ENCODE measurements at places on chromosomes 1 and 21.

- no peak for DNase-seq
Observed at GRCh38 chr1:30845237-30845903, 63.2 kb downstream of the SDC3 start.

- DNase-seq, result no peak
Observed at GRCh38 chr21:44739316-44739715, 27.9 kb upstream of the TSPEAR start.

GRCh38 chr1:221816899-221817298 lies 75.0 kb upstream of the DUSP10 start:
- no peak for DNase-seq

DNA sequence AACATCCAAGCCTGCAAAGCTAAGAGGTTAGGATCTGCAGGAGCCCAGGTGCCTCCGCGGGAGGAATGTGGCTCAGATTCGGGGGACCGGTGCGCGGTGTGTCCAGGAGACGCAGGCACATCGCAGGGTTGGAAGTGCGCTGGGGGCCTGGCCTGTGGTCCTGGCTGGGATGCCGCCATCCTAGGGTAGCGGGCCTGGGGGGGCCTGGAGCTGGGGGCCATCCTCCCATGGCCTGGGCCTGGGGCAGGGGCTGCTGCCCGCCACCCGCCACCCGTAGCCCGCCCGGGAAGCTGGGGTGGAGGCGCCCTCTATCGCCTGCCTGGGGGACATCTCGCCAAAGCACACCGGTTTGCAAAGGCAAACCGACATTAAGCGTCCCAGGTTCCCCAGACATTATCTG lies 170.6 kb upstream of the ARHGEF16 start:
- no peak for DNase-seq

- DNase-seq, result no peak
Observed at GRCh38 chr1:175173531-175173930, 19.0 kb downstream of the KIAA0040 start.

DNA sequence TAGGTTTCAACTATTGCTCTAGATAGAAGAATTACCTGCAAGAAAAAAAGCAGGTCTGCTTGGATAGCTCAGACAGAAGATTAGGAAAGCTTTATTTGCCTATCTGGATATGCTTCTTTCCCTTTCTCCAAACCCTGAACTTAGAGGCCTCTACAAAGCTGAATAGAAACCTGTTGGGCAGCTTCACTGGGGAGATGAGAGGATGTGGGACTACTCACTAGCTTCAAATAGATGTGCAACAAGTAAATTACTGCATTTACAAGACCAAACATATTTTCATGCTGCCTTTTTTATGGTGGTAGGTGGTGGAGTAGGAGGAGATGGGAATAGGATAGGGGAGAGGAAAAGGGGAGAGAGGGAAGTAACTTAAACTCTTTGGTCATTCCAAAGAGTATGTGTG lies 6.4 kb downstream of the CLCA2 start:
- no peak for DNase-seq

GRCh38 chr21:28025111-28025510 lies 967.6 kb downstream of the LTN1 start:
- DNase-seq, result no peak

DNA sequence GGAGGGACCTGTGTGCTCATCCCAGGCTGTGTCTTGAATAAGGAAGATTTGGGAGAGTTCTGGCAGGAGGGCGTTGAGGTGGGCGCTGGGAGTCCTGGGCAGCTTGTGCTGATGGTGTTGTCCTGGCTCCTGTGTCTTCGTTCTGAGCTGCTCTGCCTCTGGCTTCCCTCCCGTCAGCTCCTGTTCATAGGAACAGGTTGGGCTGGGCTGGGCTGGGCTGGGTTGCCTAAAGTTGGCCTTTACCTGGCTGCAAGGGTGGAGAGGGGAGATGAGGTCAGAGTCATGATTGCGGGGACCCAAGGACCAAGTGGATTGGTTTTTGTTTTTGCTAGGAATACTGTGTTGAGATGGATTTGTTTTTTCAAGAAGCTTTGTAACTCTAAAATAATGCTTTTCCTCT lies 9.1 kb downstream of the NECAP2 start:
- no peak for DNase-seq

DNA sequence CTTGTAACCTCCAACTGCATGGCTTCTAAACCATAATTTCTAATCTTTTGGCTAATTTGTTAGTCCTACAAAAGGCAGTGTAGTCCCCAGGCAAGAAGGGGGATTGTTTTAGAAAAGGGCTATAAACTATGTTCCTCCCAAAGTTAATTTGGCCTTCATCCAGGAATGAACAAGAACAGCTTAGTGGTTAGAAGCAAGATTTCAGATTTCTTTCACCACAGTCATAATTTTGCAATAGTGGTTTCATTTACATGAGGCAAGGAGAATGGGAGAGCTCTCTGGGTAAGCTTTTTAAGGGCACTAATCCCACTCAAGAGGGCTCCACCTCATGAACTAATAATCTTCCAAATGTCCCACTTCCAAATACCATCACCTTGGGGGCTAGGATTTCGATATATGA lies 1353.9 kb downstream of the NCAM2 start:
- DNase-seq, result no peak

GRCh38 chr1:178075333-178075732 lies 18.6 kb upstream of the RASAL2 start:
- no peak for DNase-seq

- DNase-seq, result no peak
Observed at GRCh38 chr1:29583727-29584126, 347.4 kb downstream of the PTPRU start.

DNA sequence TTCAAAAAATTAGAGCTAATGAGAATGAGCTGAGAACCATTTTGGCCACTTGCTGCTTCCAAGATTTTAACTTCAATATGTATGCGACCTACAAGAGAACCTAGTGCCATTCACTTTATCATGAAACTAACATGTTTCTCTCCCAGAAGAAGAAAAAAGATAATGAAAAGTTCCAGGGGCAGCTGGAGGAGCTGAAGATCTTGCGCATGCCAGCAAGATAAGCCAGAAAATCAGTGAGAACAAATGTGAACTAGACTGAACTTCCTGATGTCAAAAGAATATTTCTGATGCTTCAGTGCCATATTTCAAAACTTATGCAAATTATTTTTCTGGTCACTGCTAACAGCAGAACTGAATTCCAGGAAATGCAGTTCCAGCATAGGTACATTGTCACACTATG lies 1265.1 kb downstream of the BRINP3 start:
- DNase-seq, result no peak

GRCh38 chr1:14755518-14756252 lies 157.2 kb downstream of the KAZN start:
- DNase-seq, result no peak

DNA sequence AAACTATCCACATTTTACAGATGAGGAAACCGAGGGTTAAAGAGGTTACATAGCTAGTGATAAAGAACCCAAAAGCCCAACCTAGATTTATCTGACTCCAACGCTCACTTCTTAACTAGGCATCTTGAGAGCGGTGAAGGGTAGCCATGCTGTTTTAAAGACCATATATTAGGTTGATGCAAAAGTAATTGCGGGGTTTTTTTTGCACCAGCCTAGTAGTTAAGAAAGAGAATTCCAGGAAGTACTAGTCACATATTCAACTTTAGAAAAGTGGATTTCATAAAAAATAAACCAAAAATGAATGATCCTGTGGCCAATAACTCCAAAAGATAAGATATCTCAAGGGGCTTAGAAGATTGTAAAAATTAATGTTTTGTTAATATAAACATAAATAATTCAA lies 162.1 kb downstream of the GLUL start:
- DNase-seq, result no peak

GRCh38 chr1:185560760-185561159 lies 173.4 kb upstream of the HMCN1 start:
- no peak for DNase-seq

GRCh38 chr1:114703242-114703641 lies 7.9 kb upstream of the AMPD1 start:
- no peak for DNase-seq

- no peak for DNase-seq
Observed at GRCh38 chr21:44684483-44684882, 2.5 kb upstream of the KRTAP12-1 start.

- DNase-seq, result no peak
Observed at GRCh38 chr1:180630408-180631193, 1.2 kb upstream of the XPR1 start.

DNA sequence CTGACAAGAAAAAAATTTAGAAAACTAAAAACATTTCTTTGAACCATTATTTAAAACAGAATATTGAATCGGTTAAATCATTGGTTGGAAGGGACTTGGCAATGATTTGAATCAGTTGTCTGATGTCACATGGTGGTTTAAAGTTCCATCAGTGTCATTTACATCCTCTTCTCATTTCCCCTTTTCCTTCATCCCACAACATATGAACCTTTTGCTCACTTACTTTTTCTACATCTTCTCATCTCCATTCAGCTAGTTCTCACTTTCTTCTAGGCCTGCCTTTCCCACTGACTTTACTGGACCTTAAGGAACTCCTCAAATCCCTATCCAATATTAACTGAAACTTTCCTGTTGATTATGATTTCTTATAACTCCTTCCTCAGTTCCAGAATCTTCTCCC lies 58.5 kb downstream of the PHACTR4 start:
- no peak for DNase-seq

DNA sequence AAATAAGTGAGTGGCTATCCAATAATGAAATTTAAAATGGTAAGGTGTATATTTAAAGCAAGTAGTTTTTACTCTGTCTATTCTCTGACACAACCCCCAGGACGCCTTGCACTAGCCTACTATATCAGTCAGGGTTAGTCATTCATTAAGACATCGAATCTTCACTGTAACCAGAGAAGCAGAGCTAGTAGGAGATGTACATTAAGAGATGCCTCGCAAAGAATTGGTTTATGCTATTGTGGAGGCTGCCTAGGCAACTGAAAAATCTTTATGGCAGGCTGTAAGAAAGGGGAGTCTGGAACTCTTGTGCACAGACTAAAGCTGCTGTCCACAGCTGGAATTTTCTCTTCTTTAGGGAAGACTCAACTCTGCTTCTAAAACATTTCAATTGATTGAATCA lies 28.8 kb downstream of the NTNG1 start:
- DNase-seq, result no peak

DNA sequence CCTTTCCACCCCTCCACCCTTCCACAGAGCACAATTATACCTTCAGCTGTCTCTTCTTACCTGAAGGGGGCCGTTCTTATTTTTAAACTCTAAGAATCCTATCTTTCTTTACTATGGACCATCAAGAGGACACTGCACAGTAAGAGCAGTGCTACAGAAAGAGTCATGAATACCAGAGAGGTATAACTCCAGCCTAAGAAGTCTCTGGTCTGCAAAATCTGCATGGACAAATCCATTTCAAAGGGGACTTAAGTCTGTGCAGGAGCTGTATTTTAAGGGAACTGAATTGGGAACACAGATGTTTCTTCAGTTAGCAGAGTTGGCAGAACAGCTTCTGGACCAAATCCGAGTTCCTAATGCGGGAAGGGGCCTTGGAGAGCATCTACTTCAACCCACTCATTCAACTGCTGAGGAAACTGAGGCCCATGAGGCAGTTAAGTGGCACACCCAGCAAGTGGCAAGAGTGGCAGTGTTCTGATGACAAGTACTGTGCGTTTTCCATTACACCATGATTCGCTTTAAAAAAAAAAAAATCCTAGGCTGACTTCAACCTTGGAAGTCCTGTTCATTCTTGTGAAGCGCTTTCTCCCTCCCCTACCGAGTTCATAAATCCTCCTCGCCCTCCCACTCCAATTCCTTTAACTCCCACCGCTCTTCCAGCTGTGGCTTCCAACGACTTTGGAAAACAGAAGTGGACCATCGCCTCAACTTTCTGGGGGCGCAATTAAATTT lies 1.8 kb downstream of the PLPP3 start:
- DNase-seq, result no peak

GRCh38 chr1:5793516-5793915 lies 198.7 kb downstream of the NPHP4 start:
- no peak for DNase-seq

GRCh38 chr1:85093644-85094043 lies 45.3 kb upstream of the MCOLN3 start:
- DNase-seq, result no peak

- DNase-seq, result no peak
Observed at GRCh38 chr21:42781150-42781970, 98.0 kb downstream of the WDR4 start.

GRCh38 chr1:206949208-206949607 lies 2.9 kb upstream of the PIGR start:
- no peak for DNase-seq

DNA sequence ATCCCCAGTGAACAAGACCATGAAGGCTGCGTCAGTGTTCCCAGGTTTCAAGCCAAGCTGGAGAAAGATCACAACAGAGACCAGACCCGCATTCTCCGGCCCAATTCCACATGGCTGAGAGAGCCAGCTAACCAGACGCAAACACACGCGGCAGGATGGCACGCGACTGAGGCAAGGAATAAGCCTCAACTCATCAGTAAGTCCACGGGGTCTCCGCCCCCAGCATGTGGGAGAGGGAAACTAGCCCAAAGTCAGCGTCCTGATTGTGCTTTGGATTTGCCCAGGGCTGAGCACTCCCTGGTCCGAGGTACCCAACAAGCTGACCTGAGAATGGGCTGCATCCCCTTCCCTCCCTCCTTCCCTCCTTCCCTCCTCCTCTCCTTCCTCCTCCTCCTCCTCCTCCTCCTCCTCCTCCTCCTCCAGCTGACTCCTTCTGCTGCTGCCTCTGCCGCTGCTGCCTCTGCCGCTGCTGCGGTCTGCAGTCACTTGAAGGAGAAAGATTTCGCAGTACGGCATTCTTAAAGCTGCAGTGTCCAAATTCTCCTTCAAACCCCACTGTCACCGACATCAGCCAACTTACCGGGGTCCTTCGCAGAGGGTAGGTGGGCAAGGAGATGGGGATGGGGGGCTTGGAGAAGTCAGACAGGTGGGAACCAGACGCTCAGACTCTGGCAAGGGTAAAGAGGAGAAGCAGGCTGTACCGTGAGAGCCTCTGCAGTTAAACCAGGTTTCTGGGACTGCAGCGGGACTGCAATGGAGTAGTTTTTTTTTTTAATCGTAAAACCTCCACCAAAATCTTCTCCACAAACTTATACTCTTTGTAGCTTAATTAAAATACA lies 33.0 kb upstream of the H6PD start:
- DNase-seq, result no peak

DNA sequence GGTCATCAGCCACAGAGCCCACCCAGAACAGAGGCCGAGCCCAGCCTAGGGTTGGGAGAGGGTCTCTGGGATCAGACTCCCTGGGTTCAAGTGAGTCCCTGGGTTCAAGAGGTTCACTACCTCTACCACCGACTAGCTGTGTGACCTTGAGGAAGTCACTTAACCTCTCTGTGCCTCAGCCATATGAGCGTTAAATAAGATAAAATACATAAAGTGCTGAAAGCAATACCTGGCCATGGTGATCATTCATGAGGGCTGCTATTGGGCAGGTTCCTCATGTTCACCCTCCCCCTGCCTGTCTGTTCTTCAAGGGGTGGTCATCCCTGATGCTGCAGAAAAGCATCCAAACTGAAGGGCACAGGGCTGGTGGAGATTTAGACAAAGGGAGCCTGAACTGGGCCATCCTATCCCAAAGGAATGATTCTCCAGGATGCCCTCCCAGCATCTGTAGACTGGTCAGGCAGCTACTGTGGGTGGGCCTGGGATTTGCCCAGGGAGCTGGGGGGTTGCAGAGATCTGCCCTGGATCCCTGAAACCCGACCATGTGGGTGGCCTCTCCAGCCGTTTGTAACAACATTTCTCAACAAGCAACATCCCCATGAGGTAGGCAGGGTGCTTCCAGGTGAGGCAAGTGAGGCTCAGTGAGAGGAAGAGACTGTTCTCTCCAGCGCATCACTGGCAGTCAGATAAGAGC lies 196.6 kb downstream of the MATN1 start:
- DNase-seq, result no peak
